ENCODE measurements at places on chromosomes 4 and X.

GRCh38 chr4:86890790-86891189 is 1.4 kb downstream of the C4orf36 start:
- DNase-seq = no peak

- DNase-seq = no peak
Observed at GRCh38 chrX:113802837-113803236, 781.0 kb upstream of the HTR2C start.

GRCh38 chrX:1545776-1546408 is 8.9 kb upstream of the P2RY8 start:
- DNase-seq = no peak

GRCh38 chr4:2608291-2608690 is 71.8 kb downstream of the FAM193A start:
- DNase-seq = no peak

- no peak for DNase-seq
Observed at GRCh38 chr4:38413524-38414341, 250.3 kb upstream of the KLF3 start.

- DNase-seq = no peak
Observed at GRCh38 chr4:40195182-40196177, 1.4 kb upstream of the RHOH start.

GRCh38 chr4:147136310-147136709 is 190.6 kb upstream of the TTC29 start:
- no peak for DNase-seq

DNA sequence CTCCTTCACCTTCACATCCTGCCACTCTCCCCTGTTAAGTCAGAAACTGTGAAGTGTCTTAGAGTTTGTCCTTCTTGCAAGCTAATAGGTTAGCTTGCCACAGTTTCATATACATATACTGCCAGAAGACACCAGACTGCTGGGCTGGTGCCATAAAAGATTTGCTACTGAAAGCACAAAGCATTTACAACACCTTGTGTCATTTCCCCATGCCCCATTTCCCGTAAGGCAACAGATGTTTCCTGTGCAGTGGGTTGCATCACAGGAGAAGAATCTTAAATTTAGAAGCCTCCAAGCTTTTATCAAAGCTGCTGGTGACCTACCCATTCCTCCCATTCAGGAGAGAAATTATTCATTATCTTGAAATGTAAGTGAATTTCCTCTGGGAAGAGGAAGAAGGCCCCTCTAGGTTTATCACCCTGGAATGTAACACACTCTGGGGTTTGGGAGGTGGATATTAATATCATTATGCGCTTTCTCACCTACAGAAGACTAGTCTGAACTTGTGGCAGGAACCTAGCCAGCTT is 34.5 kb upstream of the RAB33B start:
- DNase-seq = peak; percentile 58

DNA sequence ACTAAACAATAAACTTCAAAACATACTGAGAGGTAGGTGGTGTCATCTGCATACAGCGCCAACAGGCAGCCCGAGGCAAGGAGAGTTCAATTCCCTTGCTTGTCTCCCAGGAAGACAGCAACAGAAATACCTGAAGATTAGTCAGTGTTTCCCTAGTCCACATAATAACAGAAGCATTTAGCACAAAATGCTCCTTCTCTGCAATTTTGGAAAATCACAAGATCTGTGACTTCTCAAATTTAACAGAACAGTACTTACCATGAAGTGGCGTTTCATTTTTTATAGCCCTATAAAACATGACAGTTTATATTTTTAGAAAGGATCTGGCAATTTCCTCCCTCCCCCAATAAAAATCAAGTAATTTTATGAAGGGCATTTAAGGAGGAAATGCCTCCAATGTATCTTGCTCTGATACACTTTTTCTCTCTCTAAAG is 67.1 kb upstream of the MYOZ2 start:
- DNase-seq = no peak

- no peak for DNase-seq
Observed at GRCh38 chr4:128841402-128841801, 31.9 kb downstream of the JADE1 start.

GRCh38 chr4:167221084-167221483 is 13.2 kb downstream of the SPOCK3 start:
- DNase-seq = no peak

DNA sequence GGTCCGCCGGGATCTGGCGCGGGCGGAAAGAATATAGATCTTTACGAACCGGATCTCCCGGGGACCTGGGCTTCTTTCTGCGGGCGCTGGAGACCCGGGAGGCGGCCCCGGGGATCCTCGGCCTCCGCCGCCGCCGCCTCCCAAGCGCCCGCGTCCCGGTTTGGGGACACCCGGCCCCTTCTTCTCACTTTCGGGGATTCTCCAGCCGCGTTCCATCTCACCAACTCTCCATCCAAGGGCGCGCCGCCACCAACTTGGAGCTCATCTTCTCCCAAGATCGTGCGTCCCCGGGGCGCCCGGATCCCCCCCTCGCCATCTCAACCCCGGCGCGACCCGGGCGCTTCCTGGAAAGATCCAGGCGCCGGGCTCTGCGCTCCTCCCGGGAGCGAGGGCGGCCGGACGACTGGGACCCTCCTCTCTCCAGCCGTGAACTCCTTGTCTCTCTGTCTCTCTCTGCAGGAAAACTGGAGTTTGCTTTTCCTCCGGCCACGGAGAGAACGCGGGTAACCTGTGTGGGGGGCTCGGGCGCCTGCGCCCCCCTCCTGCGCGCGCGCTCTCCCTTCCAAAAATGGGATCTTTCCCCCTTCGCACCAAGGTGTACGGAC is 482 bp upstream of the SHOX start:
- no peak for DNase-seq

DNA sequence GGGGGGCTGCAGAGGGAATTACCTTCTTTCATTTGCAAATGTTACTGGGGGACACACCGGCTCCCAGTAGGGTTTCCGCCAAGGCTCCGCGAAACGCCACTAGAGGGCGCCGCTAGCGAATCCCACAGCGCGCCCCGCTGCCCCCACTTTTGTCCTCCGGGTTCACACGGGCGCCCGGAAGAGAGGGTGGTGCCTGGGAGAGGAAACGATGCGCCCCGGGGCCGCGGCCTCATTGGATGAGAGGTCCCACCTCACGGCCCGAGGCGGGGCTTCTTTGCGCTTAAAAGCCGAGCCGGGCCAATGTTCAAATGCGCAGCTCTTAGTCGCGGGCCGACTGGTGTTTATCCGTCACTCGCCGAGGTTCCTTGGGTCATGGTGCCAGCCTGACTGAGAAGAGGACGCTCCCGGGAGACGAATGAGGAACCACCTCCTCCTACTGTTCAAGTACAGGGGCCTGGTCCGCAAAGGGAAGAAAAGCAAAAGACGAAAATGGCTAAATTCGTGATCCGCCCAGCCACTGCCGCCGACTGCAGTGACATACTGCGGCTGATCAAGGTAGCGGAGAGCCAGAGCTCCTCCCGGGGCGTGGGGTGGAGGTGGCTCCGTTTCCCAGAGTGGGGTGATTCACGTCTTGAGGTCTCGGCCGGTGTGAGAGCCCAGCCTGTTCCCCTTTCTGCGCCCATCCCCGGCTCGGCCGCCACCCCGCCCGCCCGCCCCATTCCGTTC is at the start of gene SAT1:
Gene SAT1, plus strand, starts transcription at position 311 of the 726 bp plus-strand sequence. Its CDS starts 179 bp downstream, at position 490.
- DNase-seq = peak; percentile 86

DNA sequence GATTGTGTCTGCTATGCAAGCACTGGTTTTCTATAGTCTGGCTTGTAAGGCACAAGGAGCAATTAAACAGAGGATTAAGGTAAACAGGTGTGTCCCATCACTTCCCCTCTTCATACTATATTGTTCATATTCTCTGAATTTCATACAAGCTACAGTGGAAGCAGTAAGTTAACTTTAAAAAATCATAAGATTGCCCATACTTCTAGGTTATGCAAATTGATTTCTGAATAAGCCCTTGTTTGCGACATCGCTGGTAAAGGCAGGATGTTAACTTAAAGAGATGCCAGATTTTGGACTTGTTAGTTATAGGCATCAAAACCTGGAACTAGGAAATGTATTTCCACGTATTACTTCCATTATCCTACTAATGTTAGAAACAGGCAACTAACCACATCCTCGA is 1.0 kb upstream of the TMEM131L start:
- DNase-seq = no peak

DNA sequence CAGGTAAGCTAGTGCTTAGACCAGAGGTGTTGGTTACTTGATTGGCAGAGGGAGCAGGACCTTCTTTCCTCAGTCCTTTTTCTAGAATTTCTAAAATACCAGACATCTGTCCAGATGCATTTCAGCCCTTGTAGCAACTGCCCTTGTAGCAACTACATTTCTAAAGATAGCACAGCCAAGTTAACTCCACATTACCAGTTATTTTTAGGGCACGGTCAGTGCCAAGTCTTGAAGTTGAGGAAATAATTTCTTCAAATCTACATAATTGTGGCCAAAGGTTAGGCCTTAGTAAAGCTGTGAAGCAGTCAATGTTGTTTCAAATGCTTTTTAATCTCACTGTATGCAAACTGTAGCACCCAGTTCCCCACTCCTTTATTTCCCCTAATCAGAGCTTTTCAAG is 62.9 kb downstream of the MID1IP1 start:
- no peak for DNase-seq

- no peak for DNase-seq
Observed at GRCh38 chrX:84216406-84216805, 28.4 kb upstream of the RPS6KA6 start.

- DNase-seq = no peak
Observed at GRCh38 chrX:109958266-109958665, 44.6 kb upstream of the TMEM164 start.

DNA sequence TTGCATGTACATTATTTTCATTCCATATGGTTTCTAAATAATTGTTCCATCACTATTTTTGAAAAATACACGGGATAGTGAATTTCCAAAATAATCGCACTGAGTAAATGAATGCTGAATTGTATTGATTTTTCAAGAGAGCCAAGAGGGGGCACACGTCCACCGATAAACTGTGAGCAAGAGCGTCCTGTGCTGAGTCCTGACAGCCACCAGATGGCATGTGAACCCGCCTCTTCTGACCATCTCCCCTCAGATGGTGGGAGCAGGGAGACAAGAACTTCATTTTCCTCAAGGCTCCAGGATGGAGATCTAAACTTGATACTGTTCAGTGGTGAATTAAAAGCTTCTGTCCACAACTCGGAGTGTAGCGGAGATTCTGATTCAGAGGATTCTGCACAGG is 30.6 kb upstream of the IL9R start:
- peak; percentile 66 for DNase-seq

DNA sequence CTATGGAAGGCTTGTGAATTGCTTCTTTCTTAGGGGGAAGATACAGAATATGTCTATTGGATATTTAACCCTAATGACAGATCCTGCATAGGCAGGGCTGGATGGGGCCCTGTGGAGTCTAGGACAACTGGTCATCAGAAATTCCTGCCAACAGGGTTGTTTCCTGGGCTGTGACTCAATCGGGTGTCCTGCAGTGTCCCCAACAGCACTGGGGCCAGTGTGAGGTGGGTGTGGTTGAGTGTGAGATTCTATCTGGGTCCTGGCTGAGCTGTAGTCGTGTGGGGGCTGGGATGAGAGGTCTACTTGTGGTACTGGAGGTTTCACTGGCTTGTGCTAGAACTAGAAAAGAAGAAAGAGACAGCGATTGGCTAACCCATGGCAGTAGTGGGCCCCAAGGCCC is 87.3 kb upstream of the WDR1 start:
- no peak for DNase-seq

GRCh38 chr4:56806666-56807065 is 14.8 kb downstream of the SPINK2 start:
- DNase-seq = no peak

DNA sequence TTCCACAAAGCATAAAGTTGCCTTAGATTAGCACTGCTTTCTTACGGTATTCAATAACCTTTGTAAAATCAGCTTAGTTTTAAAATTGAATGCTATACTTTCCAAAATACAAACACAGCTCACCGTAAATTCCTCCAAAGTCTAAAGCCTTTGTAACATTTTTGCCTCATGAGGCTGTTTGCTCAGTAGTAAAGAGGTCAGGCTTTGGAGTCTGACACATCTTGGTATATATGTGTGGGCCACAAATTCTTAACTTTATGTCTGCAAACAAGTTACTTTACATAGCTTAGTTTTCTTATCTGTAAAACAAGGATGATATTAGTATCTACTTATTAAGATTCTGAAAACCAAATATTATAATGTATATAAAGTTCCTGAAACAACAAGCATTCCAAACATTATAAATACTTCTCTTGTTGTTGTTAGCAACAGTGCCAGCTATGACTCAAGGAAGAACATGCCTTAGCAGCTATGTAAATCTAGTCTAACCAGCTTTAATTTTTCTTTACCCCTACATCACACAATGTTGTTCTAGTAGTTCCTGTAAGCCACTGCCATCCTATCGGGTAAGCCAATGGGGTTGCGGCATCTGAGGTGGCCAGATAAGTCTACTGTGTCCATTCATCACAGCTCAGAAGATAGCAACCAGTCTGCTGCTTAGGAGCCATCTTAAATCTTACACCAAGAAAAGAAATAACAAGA is 709.0 kb downstream of the KLHL13 start:
- DNase-seq = no peak

DNA sequence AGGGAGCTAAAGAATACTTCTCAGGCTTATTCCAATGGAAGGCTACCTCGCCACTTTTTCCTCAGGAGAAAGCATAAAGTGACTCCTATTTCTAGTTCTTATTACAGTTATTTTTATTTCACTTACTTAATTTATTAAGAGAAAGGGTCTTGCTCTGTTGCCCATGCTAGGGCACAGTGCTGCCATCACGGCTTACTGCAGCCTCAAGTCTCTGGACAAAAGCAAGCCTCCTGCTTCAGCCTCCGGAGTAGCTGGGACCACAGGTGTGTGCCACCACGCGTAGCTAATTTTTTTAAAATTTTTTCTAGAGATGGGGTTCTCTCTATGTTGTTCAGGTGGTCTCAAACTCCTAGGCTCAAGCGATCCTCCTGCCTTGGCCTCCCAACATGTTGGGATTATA is 36.0 kb upstream of the CHRNA9 start:
- DNase-seq = no peak

GRCh38 chr4:14254926-14255325 is 627.4 kb upstream of the BOD1L1 start:
- DNase-seq = no peak

DNA sequence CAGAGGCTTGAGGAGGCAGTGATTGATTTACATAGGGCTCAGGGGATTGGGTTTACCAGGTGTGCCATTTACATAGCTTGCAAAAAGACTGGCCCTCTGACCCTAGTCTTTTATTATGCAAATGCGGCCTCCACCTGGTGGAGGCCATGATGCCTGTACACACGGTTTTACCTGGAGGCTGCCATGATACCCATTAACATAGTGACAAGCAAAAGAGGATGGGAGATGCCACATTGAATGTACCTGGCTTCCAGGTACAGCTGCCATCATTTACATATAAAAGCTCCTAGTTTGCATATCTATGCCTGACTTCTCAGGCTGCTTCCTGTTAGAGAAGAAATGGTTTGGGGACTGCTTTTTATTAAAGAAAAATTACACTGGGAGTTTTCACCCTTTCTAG is 72.0 kb downstream of the NEXMIF start:
- no peak for DNase-seq
